ENCODE measurements at places on chromosomes 3 and 15.

- no peak for DNase-seq
Observed at GRCh38 chr15:62951481-62951880, 91.1 kb upstream of the TPM1 start.

DNA sequence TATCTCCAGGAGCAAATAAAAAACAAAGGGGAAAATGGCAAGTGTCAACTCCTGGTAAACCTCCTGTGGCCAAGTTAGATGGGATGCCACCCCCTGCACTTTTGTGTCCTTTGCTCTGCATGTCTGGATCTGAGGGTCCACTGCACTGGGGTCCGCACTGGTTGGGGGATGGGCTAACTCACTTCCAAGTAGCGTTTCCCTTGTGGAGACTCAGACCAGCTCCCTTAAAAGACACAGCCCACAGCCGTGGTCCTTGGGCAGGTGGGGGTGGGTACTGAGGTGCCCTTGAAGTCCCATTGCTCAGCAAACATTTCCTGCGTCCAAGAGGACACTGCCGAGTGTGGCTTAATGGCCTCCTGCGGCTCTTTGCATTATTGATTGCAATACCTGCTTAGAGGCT is 188.2 kb downstream of the MEGF11 start:
- no peak for DNase-seq

DNA sequence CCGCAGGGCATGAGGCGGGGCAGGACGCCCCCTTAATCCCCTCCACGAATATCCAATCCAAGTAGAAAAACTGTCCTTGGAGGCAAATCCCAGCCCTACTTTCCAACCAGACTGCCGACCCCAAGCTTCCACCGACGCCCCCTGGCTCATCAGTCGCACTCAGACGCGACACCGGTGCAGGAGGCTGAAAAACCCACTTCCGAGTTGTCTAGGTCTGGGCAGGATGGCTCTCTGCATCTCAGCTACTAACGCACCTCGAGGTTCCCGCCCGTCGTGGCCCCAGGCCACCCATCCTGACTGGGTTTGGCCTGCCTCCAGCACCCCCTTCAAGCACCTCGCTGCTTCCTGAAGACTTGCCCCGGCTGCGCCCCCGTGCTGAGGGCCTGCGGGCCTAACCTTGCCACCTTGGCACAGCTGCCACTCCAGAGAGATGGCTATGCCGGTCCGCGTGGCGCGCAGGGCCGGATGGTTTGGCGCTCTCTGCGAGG is 15.5 kb downstream of the RGMA start:
- DNase-seq: no peak

DNA sequence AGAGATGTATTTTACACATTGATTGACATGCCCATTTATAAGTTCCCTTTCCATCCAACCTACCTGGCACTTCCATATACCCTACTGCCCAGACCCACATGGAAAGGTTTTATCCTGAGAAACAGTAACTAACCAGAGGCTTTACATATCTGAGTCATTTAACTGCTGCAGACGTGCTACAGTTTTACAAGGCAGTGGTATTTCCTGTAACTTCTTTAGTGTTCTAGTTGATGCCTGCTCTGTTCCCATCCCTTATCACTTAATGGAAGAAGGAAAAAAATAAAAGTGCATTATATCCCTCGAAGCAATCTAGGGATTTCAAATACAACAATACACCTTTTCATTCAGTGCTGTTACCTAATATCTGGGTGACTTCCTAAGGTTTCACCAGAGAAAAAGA is 107.1 kb downstream of the TMCO5A start:
- peak; percentile 91 for DNase-seq

DNA sequence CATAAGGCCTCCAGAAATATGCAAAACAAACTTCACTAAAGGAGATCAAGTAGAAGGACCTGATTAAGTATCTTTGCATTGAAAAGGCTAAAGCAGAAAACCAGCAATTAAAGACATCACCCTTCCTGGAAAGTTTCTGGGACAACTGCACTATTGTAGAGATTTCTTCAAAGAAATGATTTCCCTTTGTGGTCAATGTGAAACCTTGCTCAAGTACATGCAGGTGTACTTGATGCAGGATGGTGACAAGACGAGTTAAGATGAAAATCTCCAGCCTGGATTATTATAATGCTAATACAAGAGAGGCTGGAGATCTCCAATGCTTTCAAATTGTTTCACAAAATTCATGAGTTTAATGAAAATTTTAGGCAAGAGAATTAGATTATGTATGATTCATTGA is 208.4 kb downstream of the TIGIT start:
- no peak for DNase-seq

DNA sequence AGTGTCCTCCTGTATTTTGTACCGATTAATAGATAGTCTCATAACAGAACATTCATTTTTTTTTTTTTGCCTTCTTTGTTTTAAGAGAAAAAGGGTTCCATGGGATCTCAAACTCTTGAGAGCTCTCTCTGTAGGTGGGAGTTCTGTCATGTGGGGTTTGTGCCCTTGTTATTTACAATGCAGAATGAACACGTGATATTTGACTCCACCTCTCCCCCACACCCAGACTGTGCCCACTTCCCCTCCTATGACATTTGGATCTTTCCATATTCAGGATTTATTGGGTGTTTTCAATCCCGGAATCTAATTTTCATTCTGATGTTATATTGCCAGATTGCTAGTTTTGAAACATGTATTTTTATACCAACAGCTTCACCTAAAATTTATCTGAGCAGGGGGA is 49.5 kb downstream of the ARPP21 start:
- DNase-seq: no peak
